NCI-H1105 (cell line): ENCODE measurements at places on chromosomes 16 and 17.

GRCh38 chr17:32899236-32900013 is 22.5 kb upstream of the MYO1D start:
- no peak for DNase-seq

DNA sequence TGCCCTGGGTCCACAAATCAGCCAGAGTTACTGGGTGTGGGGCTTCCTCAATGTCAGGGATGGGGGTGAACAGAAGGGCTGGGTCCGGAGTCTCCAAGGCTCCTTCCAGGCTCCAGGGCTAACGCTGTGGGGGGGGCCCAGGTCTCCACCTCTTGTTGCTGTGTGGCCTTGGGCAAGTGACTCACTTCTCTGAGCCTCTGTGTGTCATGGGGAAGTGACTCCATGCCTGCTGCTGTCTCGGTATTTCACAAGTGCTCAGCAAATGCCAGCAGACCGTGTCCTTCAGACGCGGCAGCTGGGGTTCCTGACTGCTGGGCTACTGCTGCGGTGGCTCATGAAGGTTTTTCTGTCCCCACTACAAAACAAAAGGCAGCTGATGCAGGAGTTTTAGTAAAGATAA is 26.6 kb downstream of the JPH3 start:
- no peak for DNase-seq

- DNase-seq: no peak
These were observed 68.6 kb upstream of the MRTFB start for GRCh38 chr16:14002416-14002990.

- DNase-seq: no peak
These were observed 77.6 kb upstream of the KSR1 start for GRCh38 chr17:27378482-27379175.

GRCh38 chr17:68134046-68134637 is 98.6 kb downstream of the KPNA2 start:
- no peak for DNase-seq

DNA sequence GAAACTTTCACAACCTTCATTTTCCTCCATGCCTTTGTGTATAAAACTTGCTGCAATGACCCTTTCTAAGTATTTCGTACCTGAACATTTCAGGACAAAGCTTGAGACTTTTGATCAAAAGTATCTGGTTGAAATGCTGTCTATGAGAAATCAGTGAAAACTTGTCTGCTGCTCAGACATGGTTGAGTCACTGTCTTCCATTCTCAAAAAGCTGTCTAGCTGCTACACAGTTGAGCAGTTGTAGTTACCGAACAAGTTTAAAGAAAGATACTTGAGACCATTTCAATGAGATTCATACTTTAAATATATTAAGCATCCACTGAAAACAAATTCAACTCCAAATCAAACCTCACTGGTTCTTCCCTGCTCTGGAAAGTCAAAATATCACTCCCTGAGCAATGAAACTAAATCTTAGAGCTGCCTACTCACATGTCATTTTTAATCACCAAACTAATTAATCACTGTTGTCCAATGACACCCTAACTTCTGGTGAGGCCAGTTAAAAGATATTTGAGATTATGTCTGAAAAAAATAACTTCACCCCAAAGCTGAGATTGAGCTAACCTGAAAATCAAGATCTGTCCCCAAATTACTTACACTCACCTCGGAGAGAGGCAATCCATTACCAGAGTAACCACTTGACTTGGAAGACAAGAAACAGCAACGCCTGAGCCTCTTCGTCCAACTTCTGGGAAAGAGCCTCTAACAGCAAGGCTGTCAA is 488 bp downstream of the TMEM100 start:
- no peak for DNase-seq

GRCh38 chr17:40499551-40500189 is 1.8 kb downstream of the TNS4 start:
- DNase-seq: peak; percentile 22

GRCh38 chr16:51951668-51952298 is 595.2 kb downstream of the TOX3 start:
- DNase-seq: no peak

DNA sequence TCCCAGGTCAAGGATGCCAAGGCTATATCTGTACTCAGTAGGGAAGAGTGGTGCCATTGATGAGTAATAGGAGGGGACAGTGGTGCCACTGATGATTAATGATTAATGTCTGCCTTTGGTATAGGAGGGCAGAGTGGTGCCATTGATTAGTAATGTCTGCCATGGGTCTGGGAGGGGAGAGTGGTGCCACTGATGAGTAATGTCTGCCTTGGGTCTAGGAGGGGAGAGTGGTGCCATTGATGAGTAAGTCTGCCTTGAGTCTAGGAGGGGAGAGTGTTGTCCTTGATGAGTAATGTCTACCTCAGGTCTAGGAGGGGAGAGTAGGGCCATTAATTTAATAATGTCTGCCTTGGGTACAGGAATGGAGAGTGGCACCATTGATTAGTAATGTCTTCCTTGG is 507.8 kb upstream of the EEF2KMT start:
- no peak for DNase-seq

DNA sequence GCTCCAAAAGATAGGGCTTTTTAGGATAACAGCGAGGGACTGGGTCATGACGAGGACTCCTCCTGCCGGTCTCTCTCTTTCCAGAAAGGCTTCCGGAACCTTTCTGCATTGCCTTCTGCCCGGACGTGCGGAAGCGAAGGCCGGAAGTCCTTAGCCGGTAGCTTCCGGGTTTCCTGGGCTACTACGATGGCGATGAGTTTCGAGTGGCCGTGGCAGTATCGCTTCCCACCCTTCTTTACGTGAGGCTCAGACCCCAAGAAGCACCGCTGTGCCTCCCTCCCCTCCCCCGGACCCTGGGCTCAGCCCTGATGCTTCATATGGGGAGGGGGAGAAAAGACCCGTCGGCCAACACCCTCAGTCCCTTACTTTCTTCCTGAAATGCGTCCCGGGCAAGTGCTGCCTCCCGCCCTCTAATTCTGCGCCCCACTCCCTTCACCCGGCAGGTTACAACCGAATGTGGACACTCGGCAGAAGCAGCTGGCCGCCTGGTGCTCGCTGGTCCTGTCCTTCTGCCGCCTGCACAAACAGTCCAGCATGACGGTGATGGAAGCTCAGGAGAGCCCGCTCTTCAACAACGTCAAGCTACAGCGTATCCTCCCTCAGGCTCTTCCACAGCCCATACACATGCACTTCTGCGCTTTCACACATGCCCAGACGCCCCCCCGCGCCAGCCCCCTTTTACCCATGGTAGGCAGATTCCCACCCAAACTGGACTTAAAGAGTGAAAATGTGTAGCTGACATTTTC is at the start of gene VPS25:
VPS25 (plus strand) TSS at position 160 of the 746 bp plus-strand sequence; CDS start at position 187, 27 bp downstream.
- DNase-seq: peak; percentile 70

DNA sequence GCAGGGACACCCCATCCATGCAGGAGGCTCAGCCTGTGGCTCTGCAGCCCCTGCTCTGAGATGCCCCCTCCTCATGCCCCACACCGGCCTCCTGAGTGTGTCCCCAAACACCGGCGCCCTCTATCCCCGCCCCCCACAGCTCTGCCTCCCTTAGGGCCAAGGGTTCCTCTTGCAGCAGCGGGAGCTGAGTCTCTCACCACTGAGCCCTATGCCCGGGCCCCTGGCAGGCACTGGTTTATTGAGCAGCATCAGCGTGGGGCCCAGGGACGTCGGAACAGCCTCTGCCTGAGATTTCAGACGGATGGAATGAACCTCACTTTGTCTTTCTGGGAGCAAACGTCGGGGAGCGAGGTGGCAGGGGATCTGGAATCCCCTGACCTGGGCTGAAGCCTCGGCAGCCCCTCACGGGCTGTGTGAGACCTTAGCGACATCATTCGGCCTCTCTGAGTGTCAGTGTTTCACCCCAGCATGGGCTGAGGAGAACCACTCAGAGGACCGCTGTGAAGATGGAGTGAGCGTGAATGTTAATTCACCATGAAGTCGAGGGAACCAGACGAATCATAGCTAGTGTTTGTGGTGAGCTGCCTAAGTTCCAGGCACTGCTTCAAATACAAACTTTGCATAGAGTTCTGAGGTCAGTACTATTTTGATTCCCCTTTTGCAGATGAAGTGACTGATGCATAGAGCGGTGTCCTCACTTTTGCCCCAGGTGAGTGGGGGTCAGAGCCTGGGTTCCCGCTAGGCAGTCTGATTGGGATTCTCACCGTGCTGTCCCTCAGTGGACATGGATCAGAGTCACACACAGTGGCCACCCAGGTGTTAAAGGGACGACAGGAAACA is 5.3 kb upstream of the C16orf74 start:
- no peak for DNase-seq

DNA sequence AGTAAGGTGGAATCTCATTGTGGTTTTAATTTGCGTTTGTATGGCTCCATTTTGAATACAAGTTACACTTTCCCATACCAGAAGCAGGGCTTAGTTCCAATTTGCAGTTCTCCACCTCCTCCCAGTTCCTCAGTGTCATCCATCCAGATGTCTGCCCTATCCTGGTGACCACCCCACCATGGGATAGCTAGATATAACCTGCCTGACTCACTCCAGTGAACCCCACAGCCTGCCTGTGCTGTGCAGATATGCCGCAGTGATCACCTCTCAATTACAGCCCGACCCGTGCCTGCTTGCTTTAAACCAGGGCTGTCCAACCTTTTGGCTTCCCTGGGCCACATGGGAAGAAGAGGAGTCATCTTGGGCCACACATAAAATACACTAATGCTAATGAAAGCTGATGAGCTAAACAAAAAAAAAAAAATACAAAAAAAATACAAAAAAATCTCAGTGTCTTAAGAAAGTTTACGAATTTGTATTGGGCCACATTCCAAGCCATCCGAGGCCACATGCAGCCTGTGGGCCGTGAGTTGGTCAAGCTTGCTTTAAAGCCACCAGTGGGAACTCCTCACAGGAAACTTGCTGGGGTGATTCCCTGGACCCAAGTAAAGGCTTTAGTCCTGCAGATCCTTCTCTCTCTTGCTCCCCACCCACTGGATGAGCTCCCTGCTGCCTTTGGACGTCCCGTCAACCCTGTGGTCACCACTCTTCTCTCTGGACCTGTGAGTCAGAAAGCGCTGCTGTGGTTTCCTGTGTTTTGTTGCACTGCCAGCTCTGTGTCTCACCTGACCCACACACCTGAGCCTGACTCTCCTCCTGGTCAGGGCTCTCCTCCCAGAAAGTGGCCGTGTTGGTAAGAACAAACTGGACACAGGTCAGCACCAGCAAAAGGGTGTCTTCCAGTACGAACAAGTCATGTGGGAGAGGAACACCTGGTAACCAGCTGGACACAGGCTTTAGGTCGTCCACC is 83.0 kb downstream of the EMP2 start:
- DNase-seq: no peak

DNA sequence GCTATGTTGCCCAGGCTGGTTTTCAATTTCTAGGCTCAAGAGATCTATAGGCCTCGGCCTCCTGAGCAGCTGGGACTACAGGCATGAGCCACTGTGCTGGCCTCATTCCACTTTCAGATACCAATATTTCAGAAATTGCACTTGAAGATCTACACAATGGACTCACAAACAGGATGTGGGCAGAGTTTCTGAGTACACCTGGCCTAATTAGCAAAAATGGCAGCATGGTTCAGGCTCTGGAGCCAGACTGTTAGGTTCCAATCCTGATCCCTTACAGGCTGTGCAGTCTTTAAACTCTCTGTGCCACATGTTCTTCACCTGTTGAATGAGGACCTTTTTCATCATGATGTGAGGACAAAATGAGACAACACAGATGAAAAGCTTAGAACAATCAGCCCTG is 32.2 kb downstream of the RNF157 start:
- DNase-seq: no peak

GRCh38 chr16:14125000-14125681 is 54.0 kb downstream of the MRTFB start:
- DNase-seq: no peak

- DNase-seq: peak; percentile 39
These were observed 26.5 kb upstream of the C16orf87 start for GRCh38 chr16:46857368-46857945.

DNA sequence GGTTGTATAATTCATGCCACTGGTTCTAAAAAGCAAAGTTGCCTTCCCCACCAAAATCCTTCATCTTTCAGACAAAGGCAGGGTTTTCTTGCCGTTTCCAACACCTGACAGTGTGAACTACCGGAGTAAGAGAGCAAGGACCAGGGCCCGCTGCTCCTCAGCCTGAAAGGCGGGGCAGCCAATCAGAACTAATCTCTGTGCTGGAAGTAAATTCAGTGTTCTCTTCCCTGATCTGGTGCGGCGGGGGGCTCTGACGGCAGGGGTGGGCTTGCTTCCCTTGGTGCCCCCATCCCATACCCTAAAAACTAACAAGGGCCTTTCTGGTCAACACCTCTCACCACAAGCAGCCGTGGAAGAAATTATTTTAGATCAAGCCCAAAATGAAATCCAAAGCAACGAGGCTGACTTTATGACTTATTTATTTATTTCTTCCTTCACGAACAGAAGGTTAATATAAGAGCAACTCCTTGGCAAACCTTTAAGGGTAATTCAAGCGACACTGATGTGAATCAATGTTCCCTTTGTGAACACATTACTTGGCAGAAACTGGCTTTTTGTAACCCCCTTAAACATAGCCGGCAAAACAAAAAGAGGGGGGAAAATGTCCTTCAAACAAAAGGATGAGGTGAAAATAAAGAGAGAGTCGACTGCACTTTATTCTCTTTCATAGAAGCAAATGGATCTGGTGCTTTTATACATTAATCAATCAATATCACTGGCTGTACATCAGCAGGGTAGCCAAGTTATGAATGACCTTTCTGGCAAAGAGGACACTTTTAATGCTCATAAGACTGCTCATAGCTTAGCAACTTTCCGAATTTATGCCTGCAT is 189.9 kb downstream of the ZFHX3 start:
- DNase-seq: no peak

- no peak for DNase-seq
These were observed 635 bp downstream of the WNK4 start for GRCh38 chr17:42780851-42781638.

DNA sequence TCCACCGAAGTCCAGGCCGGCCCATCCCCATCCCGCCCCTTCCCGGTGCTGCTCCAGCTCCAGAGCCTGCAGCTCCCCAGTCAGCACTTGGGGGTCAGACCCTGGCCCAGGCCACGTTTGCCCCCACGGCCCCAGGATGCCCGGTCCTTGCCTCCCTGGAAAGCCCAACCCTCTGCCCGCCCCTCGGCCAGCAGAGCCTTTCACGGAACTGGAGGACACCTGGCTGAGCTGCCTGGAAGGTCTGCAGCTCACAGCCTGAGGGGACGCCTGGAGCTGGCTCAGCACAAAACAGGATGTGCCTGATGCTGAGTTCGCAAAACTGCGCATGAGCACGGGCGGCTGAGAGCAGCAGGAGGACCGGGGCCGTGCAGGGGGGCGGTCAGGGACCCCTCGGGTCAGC is 29.7 kb upstream of the SSTR5 start:
- no peak for DNase-seq

- DNase-seq: no peak
These were observed 11.9 kb downstream of the SBK1 start for GRCh38 chr16:28304214-28304613.

GRCh38 chr16:60230666-60231065 is 1496.5 kb upstream of the GOT2 start:
- DNase-seq: no peak

DNA sequence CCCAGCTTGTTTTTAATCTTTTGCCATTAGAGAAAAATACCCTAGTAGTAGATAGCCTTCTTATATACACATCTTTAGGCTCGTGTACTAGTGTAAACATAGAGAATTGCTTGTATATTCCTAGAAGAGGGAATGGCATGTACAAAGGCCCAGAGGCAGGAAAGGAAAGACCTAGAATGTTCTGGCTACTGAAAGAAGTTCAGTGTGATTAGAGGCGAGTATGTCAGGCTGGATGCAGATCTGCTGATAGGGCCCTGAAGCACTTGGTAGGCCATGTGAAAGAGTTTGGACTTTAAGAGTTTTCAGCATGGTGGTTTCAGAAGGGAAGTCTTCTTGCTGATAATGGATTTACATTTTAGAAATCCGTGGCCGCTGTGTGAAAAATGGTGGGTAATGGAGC is 17.4 kb downstream of the CTCF start:
- no peak for DNase-seq

GRCh38 chr17:33777674-33778073 is 477.4 kb upstream of the CCL2 start:
- no peak for DNase-seq
